ENCODE measurements at places on chromosomes 3 and 15.

- DNase-seq = no peak
Measured at GRCh38 chr3:12706504-12707253, 42.8 kb upstream of the RAF1 start.

DNA sequence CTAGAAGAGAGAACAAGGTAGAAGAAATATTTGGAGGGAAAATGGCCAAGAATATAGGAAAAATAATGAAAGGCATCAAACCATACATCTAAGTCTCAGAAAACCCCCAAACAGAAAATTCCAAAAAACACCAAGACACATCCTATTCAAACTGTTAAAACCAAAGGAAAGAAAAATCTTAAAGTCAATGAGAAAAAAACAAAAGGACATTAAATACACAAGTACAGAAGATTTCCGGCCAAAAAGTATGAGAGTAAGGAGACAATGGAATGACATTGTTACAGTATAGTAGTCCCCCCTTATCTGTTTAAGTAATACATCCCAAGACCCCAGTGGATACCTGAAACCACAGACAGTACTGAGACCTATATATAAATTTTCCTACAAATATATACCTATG is 18.8 kb downstream of the CLASP2 start:
- DNase-seq = no peak

GRCh38 chr3:100053951-100054620 is 60.2 kb downstream of the FILIP1L start:
- DNase-seq = no peak

DNA sequence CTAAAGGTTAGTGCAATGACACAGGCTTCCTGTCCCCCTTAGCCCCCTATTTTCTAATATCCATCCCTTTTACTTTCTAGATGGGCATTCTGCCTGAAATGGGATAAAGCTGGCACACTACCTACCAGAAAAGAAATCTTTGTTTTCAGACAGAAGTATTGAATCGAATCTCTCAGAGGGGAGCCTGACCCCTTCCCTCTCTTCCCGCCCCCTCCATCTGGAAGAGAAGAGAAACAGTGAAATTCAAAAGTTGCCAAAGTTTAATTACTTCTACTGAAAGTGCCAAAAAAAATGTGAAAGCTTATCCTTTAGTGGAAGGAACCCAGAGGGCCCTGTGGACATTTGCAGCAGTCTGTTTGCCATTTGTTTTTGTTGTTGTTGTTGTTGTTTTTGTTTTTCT is 523.8 kb downstream of the AGBL1 start:
- DNase-seq = no peak

DNA sequence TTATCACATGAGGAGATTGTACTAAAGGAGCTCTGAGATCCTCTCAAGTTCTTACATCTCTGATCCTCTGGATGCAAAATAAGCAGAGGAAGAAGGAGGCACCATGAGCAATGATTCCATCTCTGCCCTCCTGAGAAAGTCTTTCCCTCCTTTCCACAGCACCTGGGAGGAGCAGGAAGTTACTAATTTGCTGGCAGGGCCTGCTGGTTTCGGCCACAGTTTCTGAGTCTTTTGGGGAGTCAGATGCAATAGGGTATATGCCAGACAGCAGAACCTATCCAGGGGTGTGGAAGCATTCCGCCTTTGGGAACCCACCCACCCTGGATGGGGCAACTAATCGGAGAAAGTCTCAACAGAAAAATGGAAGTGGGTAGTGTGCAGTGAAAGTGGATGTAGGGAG is 38.5 kb upstream of the SPTSSB start:
- no peak for DNase-seq

DNA sequence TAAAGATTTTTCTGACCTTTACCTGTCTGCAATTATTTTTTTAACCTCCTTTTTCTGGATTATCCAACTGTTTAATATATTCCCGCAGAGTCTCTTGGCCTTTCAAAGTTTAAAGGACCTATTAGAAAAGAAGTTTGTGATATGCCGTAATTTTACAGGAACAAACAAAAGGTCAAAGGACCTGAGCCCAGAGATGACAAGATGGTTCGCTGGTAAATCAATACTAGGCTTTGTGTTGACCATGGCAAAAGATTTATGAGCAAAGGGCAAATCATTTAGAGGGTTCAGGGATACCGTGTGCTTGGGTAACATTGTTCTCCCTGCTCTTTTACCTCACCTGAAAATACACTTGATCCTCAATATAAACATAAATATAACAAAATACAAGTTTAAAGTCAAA is 923.5 kb downstream of the ROBO1 start:
- no peak for DNase-seq

DNA sequence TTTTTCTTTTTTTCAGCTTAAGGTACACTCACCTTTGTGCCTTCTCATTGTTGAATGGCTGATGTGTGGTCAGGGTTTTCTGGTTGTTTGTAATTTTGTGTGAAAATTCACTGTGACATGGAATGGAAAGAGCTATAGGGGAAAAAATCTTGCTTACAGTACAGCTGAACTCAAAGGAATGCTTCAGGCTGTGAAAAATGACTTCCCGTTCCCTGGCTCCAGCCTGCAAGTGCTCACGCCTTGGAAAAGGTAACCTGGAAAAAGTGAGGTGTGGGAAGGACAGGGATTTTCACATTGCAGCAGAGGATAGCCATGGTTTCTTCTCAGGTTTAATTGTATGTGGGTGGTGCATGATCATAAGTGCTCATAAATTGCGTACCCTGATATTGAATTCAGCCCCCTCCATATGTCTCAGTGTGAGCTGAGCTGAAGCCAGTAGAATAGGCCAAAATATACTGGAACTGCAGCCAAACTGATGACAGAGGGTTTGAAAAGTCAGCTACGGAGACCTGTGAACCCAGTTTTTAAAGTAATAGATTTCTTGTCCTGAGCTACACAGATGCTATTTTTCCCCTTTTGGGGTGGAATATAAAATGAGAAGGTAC is 228.7 kb upstream of the RASGRP1 start:
- DNase-seq = no peak

GRCh38 chr3:109353057-109353456 is 15.7 kb upstream of the DPPA4 start:
- no peak for DNase-seq

DNA sequence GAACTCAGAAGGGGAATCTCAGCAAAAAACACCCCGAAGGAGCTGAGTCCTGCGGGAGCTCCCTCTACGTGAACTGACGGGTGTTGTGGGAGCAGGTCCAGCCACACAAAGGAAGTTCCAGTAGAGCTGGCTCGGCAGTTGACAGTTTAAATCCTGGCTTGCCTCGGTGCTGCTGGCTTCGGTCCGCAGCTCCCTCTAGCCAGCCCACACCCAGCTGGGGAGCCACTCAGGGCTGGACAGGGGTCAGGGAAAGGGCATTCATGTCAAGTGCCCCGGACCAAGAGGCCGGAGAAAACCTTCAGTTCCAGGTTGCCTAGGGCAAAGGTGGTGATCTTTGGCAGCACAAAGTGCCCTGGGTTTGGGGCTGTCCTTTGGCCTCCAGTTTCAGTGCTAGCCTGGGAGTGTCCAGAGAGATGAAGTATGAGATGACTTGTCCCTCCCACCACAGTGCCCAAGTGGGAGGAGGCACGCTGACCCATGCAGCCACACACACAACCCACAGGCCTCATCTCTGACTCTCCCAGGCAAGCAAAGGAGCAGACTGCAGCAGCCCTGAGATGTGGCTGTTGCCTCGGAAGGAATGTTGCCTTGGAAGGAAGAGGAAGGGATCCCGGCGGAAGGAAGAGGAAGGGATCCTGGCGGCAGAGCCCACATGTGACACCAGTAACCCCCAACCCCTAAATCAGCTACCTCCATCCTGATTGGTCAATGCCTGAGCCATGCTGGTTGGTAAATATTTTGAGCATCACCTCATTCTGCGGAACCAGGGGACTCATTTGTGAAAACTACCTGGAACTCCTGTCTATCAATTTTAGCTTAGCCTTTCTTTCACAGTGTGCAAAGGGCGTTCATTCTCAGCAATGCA is 13.9 kb upstream of the ANPEP start:
- DNase-seq = no peak

DNA sequence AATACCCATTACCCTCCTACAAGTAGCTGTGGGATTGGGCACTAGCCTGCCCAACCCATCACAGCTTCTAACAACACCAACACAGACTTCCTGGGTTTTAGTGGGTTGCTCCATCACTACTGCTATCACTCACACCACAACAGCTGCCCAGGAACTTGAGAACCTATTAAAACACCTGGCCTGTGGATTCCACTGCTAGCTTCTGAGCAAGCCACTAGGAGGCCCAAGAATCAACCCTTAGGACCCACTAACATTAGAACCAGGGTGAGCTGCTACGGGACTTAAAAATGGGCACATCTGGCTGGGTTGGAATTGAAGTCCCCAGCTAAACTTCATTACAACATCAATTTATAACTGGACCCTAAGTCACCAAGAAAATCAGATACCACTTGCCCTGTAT is 113.2 kb upstream of the TP63 start:
- no peak for DNase-seq

DNA sequence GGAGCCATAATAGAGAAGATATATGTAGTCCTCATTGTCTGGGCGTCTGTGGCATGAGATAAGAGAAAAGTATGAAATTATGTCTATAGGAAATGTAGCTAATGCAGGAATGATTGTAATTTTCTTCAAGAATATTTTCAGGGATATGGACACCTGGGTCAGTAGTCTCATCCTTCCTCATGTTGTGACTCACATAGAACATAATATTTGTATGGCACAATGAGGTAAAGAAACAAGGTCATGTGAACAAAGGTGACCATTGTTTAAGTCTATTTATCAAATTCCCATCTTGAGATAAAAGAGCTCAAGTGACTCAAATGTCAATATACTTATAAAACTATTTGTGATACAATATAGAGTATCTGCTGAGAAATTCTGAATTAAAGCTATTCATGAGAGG is 345.5 kb upstream of the ROBO1 start:
- no peak for DNase-seq

- DNase-seq = no peak
Measured at GRCh38 chr15:100602823-100603393, 519 bp downstream of the ASB7 start.

GRCh38 chr3:122318620-122319019 is 6.4 kb upstream of the CSTA start:
- no peak for DNase-seq

- no peak for DNase-seq
Measured at GRCh38 chr3:182979674-182980191, 605 bp downstream of the DCUN1D1 start.

DNA sequence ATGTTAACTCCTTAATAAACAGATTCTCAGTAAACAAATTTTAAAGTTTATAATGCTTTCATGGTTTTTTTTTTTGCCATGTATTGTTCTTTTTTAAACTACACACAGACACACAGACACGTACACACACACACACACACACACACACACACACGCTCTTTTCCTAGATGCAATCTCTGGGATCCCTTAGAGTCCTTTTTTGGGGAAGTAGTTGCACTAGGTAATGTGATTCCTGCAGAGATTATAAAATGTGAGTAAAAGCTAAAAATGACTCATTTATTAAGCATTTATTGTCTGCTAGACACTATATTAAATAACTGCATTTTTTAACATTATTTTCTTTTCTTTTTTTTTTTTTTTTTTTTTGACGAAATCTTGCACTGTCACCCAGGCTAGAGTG is 19.9 kb downstream of the NDUFB5 start:
- no peak for DNase-seq

GRCh38 chr15:35546511-35547381 is 781 bp upstream of the DPH6 start:
- DNase-seq = no peak

GRCh38 chr3:129605203-129605921 is 1.1 kb downstream of the PLXND1 start:
- DNase-seq = peak; percentile 32

GRCh38 chr3:32422943-32423342 is 31.3 kb downstream of the CMTM7 start:
- DNase-seq = no peak

- no peak for DNase-seq
Measured at GRCh38 chr3:123353850-123354233, 95.0 kb downstream of the ADCY5 start.

DNA sequence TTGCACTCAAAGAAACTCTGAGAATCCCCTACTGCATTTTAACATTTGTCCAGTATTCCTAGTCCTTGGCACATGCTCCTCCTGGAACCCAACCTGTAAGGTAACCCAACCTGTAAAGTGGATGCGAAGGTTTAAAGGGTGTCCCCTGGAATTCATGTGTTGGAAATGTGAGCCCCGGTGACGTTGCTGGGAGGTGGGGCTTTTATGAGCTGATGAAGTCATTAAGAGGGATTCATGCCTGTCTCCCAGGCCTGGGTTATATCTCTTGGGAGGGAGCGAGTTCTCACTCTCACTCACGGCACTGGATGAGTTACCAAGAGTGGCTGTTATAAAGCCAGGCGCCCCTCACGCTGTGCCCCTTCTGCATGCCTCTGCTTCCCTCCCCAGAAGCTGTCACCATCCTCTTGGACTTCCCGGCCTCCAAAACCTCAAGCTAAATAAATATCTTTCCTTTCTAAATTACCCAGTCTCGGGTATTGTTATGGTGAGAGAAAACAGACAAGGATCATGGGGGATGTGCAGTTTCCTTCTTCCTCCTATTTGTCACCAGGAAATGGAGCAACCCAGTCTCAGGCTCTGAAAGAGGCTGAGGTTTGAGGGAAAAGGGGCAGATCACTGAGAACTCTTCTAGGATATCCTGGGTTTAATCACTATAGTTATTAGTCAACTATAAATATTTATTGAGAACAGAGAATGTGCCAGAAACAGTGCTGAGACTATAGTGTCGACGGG is 7.6 kb downstream of the XXYLT1 start:
- DNase-seq = no peak

DNA sequence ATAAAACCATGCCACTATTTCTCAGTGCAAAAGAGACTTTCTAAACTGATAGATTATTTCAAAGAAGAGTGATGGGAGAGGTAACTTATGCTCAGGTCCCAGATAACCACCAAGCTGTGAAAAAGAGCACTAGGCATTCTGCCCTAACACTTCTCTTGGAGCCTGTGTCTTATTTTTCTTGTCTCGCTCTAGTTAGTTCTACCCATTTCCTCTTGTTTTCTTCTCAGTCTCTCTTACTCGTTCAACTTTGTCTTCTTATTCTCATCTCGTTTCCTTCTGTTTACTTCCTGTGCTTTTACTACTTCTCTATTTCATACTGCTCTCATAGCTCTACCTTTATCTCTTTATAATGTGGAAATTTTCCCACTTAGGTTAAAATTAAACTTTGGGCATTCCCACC is 91.8 kb upstream of the CGNL1 start:
- no peak for DNase-seq

DNA sequence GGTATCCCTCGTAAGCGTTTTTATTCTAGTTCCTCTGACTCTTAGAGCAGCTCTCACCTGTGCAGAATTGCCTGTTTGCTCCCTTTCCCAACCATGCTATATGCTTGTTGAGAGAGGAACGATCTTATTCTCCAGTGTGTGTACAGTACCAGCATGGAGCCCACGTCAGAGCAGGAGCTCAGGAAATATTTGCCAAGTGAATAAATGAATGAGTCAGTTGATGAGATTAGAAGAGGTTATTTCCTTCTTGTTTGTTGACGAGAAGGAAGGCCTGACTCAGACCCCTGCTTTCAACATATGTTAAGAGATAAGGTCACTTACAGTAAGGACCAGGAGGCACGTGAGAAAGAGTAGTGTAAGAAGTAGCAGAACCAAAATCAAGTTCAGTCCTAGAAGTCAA is 106.3 kb upstream of the ABHD17C start:
- DNase-seq = no peak

- no peak for DNase-seq
Measured at GRCh38 chr15:30923429-30923828, 19.7 kb downstream of the FAN1 start.

GRCh38 chr3:181718987-181719911 is 7.5 kb downstream of the SOX2 start:
- DNase-seq = no peak
